ENCODE measurements at places on chromosomes 12 and 14.

DNA sequence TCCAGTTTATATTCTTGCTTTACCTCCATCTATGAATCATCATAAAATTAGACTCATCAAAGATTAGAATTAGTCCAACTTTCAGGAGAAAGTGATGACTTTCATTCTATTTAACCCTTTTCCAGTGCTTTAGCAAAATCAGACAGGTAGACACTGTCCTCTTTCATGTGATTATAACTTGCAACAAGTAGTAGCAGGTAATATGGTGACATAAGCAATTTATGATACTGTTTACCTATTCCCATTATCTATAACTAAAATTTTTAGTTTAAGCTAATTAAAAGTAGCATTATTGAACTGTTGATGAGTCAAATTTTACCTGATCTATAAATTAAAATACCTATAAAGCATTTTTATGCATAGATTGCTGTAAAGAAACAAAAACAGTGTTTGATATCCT, 351.6 kb downstream of the SEC23A start:
- no peak for DNase-seq

- no peak for DNase-seq
Measured at GRCh38 chr14:99009871-99010270, 262.1 kb downstream of the BCL11B start.

DNA sequence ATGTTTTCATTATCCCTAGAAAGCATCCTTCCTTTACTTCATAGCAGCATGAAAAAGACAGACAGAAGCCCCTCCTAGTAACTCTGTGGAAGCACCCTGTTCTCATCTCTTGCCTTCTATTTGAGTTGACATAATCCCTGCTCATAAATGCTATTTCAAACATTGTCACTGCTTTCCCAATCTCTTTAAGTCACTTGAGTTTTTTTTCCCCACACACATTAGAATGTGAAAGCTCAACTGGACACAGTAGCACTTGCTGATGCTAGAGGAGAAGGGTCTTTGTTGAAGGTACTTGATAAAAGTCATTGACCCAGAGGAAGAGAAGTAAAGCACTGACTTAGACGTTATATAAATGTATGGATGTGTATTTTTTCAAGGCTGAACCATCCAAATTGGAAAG, 3.0 kb downstream of the E2F7 start:
- DNase-seq: no peak

- no peak for DNase-seq
Measured at GRCh38 chr14:103221781-103222358, 98.6 kb downstream of the TNFAIP2 start.

DNA sequence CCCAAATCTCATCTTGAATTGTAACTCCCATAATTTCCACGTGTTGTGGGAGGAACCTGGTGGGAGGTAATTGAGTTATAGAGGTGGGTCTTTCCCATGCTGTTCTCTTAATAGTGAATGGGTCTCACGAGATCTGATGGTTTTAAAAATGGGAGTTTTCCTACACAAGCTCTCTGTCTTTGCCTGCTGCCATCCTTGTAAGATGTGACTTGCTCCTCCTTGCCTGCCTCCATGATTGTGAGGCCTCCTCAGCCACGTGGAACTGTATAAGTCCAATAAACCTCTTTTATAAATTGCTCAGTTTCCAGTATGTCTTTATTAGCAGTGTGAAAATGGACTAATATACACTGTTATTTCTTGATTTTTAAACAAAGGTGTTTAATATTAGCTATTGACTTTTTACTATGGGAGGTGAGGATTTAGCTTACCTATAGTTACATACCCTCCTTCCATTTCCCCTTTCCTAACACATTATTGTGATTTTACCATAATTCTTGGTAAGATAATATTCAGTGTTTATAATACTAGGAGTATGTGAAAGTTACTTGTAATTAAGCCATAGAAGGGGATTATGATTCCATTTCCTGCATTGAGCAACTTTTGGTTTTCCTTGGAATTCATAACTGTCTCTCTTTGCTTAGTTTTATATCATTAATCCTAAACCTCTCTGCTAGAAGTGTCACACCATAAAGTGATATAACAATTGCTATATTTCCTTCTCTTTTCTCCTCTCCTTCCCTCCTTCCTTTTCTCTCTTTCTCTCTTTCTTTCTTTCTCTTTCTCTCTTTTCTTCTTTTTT, 151.0 kb upstream of the KRAS start:
- DNase-seq: no peak

DNA sequence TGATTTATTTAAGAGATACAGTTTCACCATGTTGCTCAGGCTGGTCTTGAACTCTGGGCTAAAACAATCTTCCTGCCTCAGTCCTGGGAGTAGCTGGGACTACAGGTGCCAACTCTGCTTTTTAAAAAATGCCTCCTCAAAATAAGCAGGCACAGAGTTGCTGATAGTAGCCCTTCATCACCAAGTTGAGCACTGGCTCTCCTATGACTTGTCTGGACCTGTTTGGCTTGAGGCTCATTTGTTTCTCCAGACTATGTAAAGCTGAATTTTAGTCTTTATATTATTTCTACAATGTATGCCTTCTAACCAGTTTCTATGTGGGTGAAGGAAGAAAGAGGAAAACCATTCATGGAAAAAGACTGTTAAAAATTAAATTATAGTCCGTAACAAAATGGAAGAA, 39.5 kb upstream of the RAD51AP1 start:
- DNase-seq: no peak
